CD4-positive, alpha-beta T cell treated with Interleukin-2 at 100 ng/mL for 4 hours (primary cell): ENCODE measurements at places on chromosomes 11 and 22.
A peak's percentile ranks its signal among the peaks of the same experiment; 100 is the strongest.

GRCh38 chr11:67197606-67198005 lies 68.7 kb upstream of the GRK2 start:
- DNase-seq = no peak

- peak; percentile 90 for DNase-seq
Observed at GRCh38 chr11:18105802-18106574, at the start of gene SAAL1. TSS of gene SAAL1 (minus strand) at chr11:18106082. CDS start at chr11:18106041, 41 bp downstream.

DNA sequence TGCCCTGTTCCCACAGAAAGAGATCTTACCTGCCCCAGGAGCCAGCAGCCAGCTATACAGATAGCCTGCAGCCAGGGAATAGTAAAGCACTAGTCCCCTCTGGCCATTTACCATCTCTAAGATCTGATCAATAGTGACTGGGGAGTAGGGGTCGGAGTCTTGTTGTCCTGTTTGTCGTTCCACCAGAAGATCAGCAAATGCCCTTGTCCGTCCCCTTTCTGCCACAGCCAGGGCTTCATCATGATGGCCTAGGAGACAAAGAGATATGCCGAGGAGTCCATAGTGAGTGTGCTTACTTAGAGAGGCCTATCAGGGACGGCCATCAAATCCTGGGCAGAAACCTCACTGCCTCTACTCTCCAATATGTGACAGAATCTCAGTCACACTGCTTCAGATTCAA lies 177.1 kb upstream of the PITPNB start:
- no peak for DNase-seq

- no peak for DNase-seq
Observed at GRCh38 chr11:129077191-129077590, 114.9 kb downstream of the ARHGAP32 start.

DNA sequence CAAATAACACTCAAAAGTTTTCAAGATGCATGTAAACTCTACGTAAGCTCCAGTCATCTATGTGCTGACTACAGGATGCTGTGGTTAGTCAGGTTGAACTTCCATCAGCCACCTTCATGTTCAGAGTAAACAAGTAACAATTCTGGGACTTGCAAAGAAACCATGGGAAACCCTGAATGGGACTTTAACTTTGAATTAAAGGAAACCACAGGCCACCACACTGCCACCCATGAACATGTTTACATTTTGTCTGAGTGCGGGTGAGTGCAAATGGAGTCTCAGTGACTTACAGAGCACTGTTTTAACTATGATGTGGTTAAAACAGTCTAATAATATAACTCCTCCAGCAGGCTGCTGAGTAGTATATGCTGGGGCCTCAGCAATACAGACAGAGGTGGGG lies 12.9 kb upstream of the SYTL2 start:
- DNase-seq = peak; percentile 88

DNA sequence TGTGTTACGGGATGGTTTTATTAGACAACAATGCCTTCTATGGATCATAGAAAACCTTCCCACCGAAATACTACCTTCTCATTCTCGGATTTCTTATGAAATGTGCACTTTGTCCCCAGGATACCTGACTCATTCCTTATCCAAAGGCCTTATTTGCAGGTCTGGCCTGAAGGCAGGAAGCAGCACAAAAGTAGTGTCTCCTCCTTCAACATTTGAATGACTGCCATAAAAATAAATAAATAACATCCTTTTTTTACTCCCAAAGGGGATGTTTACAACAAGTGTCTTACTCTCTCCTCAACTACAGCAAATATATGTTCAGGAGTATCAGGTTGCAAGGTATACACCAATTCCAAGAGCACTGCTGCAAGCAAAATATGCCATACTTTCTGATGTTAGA lies 41.6 kb upstream of the PAK1 start:
- no peak for DNase-seq

- no peak for DNase-seq
Observed at GRCh38 chr11:61037441-61038093, 64.7 kb upstream of the CD5 start.

- DNase-seq = peak; percentile 43
Observed at GRCh38 chr22:30309951-30310741, 16.6 kb downstream of the TBC1D10A start.

DNA sequence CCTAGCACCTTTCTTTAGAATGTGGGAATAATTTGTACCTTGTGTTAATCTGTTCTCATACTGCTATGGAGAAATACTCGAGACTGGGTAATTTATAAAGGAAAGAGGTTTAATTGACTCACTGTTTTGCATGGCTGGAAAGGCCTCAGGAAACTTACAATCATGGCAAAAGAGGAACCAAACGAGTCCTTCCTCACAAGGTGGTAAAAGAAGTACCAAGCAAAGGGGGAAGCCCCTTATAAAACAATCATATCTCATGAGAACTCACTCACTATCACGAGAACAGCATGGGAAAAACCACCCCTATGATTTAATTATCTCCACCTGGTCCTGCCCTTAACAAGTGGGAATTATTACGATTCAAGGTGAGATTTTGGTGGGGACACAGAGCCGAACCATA lies 127.1 kb upstream of the ANO3 start:
- no peak for DNase-seq

DNA sequence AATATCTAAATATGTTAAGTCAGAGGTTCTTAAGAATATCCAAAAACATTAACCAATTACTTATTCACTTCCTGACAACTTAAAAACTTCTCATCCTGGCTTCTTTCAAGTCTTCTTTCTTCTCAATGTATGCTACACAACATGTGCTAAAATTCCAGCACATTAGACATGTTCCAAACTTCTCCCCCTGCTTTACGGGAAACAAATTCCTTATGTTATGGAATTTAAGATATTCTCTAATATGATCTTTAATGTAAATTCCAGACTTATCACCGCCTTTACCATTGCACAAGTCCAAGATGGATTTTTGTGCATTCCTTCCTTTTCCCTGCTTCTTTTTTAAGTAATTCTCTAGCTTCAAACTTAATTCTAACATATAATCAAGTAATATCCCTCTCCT lies 964.5 kb upstream of the CHORDC1 start:
- no peak for DNase-seq

DNA sequence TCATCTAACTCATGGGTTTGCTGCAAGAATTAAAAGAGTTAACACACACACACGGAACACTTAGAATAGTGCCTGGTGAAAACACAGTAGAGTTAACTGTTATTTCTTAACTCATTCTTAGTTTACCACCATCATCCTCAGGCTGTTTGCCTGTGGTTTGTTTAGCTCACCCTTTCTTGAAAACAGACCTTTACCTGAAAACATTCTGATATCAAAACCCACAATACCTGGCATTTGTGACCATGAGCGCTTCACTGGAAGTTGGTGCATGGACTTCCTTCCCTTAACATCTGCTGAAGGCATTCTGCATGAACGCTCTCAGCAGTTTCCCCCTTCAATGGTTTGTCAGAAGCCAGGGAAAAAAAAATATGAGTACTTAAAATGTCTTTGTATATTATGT lies 256.0 kb downstream of the ETS1 start:
- peak; percentile 76 for DNase-seq

- DNase-seq = no peak
Observed at GRCh38 chr22:29323641-29324040, 8.1 kb upstream of the RASL10A start.

GRCh38 chr11:65182258-65183170 lies 786 bp downstream of the CAPN1 start:
- DNase-seq = no peak

- DNase-seq = no peak
Observed at GRCh38 chr11:4936745-4937144, 10.7 kb downstream of the OR51A4 start.

DNA sequence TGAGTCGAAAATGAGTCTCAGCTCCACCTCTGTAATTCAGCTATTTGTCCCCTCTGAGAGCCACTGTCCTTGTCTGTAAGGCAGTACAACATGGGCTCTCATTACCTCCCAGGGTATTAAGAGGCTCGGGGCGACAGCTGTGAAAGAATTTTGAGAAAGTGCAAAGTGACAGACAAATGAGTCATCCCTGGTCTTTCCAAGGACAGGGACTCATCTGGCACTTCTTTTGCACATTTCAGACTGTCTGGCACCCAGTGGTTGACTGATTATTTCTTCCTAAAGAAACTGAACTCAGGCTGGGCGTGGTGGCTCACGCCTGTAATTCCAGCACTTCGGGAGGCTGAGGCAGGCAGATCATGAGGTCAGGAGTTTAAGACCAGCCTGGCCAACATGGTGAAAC lies 62.1 kb upstream of the ARFGAP3 start:
- peak; percentile 26 for DNase-seq

GRCh38 chr22:46574993-46575910 lies 37.8 kb upstream of the CELSR1 start:
- no peak for DNase-seq

DNA sequence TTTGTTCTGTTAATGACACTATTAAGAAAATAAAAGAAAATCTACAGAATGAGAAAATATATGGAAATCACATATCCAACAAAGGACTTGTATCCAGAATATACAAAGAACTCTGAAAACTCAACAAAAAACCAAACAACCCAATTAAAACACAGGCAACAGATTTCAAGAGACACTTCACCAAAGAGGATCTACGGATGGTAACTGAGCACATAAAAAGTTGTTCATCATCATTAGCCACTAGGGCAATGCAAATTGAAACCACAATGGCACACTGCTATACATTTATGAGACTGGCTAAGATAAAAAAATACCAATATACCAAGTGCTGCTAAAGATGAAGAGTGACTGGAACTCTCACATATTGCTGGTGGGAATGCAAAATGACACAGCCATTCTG lies 34.5 kb upstream of the SLC25A1 start:
- no peak for DNase-seq

- DNase-seq = no peak
Observed at GRCh38 chr11:8230178-8230859, 33.4 kb downstream of the LMO1 start.

- DNase-seq = no peak
Observed at GRCh38 chr11:117735350-117735977, 61.6 kb downstream of the DSCAML1 start.

DNA sequence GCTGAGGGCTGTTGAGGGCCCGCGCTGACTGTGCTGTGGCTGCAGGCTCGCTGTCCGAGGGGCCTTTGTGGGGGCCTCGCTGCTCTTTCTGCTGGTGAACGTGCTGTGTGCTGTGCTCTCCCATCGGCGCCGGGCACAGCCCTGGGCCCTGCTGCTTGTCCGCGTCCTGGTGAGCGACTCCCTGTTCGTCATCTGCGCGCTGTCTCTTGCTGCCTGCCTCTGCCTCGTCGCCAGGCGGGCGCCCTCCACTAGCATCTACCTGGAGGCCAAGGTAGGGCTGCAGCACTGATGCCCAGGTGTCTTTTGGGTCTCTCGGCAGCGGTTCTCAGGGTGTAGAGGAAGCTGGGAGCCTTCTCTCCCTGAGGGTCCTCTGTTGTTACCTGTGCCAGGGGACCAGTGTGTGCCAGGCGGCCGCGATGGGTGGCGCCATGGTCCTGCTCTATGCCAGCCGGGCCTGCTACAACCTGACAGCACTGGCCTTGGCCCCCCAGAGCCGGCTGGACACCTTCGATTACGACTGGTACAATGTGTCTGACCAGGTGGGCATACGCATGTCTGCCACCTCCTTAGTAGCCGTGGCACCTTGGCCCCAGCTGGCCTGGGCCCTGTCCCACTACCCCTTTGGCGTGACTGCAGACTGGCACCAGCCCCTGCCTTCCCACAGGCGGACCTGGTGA lies 2.2 kb downstream of the GPR137 start:
- DNase-seq = no peak

- DNase-seq = no peak
Observed at GRCh38 chr11:75029836-75030631, 41.3 kb downstream of the NEU3 start.

GRCh38 chr11:119538753-119539152 lies 115.8 kb upstream of the THY1 start:
- no peak for DNase-seq

DNA sequence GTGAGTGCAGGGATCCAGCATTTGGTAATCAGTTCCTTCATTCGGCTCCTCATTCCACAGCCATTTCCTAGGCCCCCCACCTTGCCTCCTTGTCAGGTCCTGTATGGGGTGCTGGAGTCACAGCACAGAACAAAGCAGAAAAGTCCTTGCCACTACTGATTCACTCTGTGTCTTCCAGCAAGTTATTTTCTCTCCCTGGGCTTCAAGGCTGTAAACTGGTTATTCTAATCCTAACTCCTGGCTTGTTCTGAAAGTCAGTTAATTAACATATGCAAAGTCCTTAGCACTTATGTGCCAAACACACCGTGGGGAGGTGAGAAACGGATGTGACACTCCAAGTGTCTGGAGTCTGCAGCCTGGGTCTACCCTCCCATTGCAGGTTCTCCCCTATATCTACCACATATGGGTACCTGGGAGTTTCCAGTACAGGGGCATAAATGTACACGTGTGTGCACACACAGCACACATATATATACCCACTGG lies 30.6 kb upstream of the PDE2A start:
- no peak for DNase-seq

- DNase-seq = no peak
Observed at GRCh38 chr22:35605851-35606481, 11.2 kb downstream of the MB start.

DNA sequence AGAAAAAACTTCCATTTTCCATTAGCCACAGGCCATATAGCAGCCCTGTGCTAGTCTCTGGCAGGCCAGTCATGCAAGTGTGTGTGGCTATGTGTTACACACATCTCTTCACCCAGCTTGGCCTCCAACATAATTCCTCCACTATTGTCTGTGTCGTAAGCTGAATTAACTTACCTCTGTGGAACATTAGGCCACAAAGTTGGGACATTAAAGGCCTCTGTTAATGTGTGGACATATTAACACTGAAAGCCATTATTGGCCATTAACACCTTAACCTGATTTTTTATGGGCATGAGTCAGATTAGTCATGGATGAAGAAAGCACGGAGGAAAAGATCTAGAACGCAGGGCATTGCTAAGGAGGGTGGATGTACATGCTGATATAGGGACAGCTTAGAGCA lies 100.1 kb downstream of the DBX1 start:
- no peak for DNase-seq

DNA sequence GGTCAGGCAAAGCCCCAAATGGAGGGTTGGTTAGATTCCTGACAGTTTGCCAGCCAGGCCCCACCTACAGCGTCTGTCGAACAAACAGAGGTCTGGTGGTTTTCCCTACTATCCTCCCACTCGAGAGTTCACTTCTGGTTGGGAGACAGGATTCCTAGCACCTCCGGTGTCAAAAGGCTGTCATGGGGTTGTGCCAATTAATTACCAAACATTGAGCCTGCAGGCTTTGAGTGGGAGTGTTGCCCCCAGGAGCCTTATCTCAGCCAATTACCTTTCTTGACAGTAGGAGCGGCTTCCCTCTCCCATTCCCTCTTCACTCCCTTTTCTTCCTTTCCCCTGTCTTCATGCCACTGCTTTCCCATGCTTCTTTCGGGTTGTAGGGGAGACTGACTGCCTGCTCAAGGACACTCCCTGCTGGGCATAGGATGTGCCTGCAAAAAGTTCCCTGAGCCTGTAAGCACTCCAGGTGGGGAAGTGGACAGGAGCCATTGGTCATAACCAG lies 4.7 kb upstream of the TTC36 start:
- no peak for DNase-seq

DNA sequence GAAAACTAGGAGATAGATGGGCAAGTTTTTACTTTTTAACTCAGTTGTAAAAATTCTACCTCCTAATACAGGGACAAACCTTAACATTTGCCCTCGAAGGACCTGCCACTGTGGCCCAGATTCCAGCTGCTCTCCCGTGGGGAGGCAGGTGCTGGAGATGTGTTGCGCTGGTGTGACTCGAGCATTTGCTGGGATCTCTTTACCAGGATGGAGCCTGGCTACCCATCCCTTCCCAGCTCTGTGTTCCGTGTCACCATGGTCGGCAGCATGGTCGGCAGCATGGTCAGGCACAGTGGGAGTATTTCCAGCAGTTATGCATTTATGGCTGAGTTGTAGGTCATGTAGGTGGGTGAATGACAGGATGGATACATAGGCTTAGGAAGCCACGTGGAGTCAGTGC lies 41.1 kb downstream of the OTOG start:
- no peak for DNase-seq

- no peak for DNase-seq
Observed at GRCh38 chr22:43846966-43847365, 15.3 kb downstream of the SULT4A1 start.
